ENCODE measurements at places on chromosomes 6 and 20.

DNA sequence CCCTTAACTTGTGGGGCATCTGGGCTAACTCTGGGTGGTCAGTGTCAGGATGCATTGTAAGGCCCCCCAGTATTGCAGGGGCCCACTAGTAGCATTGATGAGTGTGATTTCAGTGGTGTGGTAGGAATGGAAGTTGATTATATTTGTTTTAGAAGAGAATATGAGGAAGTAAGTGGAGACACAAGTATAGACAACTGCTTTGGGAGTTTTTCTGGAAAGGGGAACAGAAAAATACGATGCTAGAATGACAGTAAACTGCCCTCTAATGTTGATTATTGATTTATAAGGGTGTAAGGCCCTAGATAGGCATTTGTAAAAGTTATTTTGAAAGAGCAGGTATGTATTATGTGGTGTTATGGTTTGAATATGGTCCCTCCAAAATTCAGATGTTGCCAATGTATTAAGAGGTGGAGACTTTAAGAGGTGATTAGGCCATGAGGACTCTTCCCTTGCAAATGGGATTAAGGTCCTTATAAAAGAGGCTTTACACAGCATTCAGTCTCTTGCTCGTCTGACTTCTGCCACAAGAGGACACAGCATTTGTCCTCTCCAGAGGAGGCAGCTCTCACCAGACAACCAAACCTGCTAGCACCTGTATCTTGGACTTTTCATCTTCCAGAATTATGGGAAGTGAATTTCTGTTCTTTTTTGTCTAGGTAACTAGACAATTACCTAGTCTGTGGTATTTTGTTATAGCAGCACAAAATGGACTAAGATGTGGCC, 135.9 kb upstream of the DTNBP1 start:
- no peaks in the 10 kb centered on the region for H3K27me3 ChIP-seq
- no peaks in the 10 kb centered on the region for H3K36me3 ChIP-seq

GRCh38 chr6:21731411-21732031, 138.0 kb downstream of the SOX4 start:
- no peak overlapping the region for H3K4me3 ChIP-seq
- no peaks in the 10 kb centered on the region for H3K4me1 ChIP-seq
- H3K36me3 ChIP-seq: no peaks in the 10 kb centered on the region

DNA sequence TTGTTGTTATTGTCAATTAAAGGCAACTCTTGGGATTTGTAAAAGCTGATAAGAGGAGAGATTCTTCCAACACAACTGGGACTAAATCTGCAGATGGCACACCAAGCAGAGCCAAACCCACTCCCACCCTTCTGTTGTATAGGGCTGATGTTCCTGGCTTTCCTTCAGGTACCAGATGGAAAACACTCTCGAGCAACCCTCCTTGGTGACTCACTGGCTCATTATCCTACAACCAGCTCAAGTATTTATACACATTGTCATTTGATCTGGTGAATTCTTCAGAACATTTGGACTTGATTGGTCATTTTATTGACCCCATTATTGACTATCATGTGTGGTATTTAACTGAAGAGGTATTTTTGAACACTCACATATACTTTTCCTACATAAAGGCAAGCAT, 190.3 kb upstream of the PCSK2 start:
- no peaks in the 10 kb centered on the region for H3K36me3 ChIP-seq
- H3K4me3 ChIP-seq: no peak overlapping the region
- no peak for DNase-seq
- H3K4me1 ChIP-seq: no peaks in the 10 kb centered on the region
- no peak overlapping the region for H3K27ac ChIP-seq
- no peaks in the 10 kb centered on the region for H3K27me3 ChIP-seq

- no peak for DNase-seq
- H3K27me3 ChIP-seq: no peaks in the 10 kb centered on the region
- H3K27ac ChIP-seq: no peak overlapping the region
- H3K4me3 ChIP-seq: no peak overlapping the region
- peaks cover 35% of the 10 kb centered on the region for H3K36me3 ChIP-seq
Measured at GRCh38 chr6:7236306-7237209, 76.4 kb downstream of the SSR1 start.

DNA sequence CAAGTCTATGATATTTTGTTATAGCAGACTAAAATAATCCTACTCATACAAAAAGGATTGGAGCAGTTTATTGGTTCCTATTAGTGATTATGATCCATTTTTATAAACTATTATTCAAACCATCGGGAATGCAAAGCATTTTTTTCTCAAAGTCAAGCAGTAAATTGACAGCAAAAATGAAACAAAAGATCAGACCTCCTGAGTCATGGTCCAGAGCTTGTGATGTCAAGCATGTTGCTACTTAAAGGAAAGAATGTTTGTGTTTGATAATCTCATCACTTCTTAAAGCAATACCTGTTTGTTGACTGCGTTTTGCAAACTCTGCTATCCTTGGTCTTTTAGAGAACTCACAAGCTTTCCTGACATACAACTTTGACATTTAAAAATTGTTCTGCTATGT, 204.4 kb downstream of the SAMD5 start:
- H3K4me3 ChIP-seq: no peak overlapping the region
- no peaks in the 10 kb centered on the region for H3K27me3 ChIP-seq
- no peaks in the 10 kb centered on the region for H3K4me1 ChIP-seq
- no peak overlapping the region for H3K27ac ChIP-seq
- no peak for DNase-seq

GRCh38 chr20:57898332-57898731, 188.5 kb upstream of the PMEPA1 start:
- no peak overlapping the region for H3K27ac ChIP-seq
- DNase-seq: no peak
- H3K4me1 ChIP-seq: no peaks in the 10 kb centered on the region
- H3K36me3 ChIP-seq: no peaks in the 10 kb centered on the region
- no peaks in the 10 kb centered on the region for H3K27me3 ChIP-seq
- H3K4me3 ChIP-seq: no peak overlapping the region

DNA sequence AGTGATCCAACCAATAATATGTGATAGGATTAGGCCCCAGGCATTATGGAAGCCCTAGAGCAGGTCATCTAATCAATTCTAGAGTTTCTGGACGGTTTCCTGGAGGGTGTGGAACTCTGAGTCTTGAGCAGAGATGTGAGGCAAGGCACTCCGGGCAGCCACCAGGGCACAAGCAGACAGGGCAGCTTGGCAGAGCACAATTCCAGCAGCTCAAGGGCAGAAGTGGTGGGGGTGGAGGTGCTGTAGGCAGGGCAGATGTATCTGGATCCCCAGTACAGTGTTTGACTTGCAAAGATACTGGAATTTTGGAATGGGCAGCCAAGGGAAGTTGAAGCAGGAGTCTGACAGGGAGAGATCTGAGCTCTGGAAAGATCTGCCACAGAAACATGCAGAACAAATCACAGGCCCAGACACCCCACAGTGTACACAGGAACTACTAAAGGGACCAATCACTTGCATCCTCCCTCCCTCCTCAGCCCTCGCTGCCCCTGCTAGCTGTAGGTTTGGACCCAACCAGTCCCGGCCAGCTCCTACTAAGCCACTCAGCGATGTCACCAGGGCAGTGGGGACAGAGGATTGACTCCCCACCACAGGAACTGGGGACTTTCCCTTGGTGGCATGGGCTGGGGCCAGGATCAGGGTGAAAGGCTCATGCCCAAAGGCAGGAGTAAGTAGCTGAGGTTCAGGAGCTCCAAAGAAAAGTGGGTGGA, 47.0 kb downstream of the TFEB start:
- DNase-seq: no peak
- no peaks in the 10 kb centered on the region for H3K36me3 ChIP-seq
- H3K27me3 ChIP-seq: no peaks in the 10 kb centered on the region
- H3K4me1 ChIP-seq: no peaks in the 10 kb centered on the region
- no peak overlapping the region for H3K27ac ChIP-seq

- H3K27ac ChIP-seq: no peak overlapping the region
- no peak overlapping the region for H3K4me3 ChIP-seq
- DNase-seq: no peak
- H3K4me1 ChIP-seq: no peaks in the 10 kb centered on the region
- no peaks in the 10 kb centered on the region for H3K27me3 ChIP-seq
Measured at GRCh38 chr6:81696524-81696923, 56.0 kb downstream of the TENT5A start.

DNA sequence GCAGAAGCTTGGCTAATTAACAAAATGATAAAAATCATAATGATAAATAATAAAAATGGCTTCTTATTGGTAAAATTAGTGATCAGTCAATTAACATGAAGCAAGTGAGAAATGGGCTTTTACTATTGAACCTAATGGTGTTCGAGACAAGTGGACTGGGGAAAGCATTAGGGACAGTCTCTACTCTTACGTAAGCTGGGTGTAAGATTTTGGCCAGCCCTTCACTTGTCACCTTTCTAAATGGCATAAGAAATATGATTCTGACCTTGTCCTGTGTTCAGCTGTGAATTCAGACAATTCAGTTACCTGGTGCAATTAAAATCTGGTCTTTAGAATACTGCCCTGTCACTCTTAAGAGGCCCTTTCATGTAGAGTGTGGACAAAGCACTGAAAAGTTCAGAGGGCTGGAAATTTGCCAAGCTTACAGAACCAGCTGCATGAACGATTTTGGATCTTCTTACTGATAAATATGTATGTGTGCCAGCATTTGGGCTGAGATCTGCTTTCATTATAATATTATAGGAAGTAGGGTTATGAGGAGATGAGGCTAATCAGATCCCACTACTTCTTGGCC, 115.9 kb downstream of the QRSL1 start:
- no peak for DNase-seq
- H3K4me1 ChIP-seq: no peaks in the 10 kb centered on the region
- H3K27ac ChIP-seq: no peak overlapping the region
- no peak overlapping the region for H3K4me3 ChIP-seq
- no peaks in the 10 kb centered on the region for H3K27me3 ChIP-seq
- H3K36me3 ChIP-seq: no peaks in the 10 kb centered on the region

- no peaks in the 10 kb centered on the region for H3K27me3 ChIP-seq
- no peak overlapping the region for H3K4me3 ChIP-seq
- no peak for DNase-seq
- H3K4me1 ChIP-seq: no peaks in the 10 kb centered on the region
Measured at GRCh38 chr20:9228774-9229450, 160.0 kb downstream of the PLCB4 start.

- DNase-seq: no peak
- no peak overlapping the region for H3K27ac ChIP-seq
- peaks cover 5% of the 10 kb centered on the region for H3K4me1 ChIP-seq
- no peak overlapping the region for H3K4me3 ChIP-seq
- H3K36me3 ChIP-seq: no peaks in the 10 kb centered on the region
- no peaks in the 10 kb centered on the region for H3K27me3 ChIP-seq
Measured at GRCh38 chr20:24999568-24999967, 7.0 kb upstream of the APMAP start.

DNA sequence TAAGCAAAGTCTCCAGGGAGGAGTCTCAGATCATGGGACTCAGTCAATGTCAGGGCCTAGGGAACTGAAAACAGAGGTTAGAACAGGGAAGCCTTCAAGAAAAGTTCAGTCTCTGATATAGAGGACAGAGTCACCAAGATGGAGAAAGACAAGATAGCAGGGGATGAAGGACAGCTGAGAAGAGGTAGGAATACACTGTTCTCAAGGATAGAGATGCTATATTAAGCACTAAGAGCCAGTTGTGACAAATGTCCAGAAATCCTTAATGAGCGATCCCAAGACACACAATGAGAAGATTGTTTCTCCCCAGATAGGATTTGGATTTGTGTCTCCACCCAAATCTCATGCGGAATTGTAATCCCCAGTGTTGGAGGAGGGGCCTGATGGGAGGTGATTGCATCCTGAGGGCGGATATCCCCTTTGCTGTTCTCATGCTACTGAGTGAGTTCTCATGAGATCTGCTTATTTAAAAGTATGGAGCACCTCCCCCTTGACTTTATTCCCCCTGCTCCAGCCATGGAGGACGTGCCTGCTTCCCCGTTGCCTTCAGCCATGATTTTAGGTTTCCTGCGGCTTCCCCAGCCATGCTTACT, 168.2 kb downstream of the AKAP7 start:
- H3K36me3 ChIP-seq: no peaks in the 10 kb centered on the region
- no peaks in the 10 kb centered on the region for H3K4me1 ChIP-seq
- no peak overlapping the region for H3K4me3 ChIP-seq
- no peaks in the 10 kb centered on the region for H3K27me3 ChIP-seq
- H3K27ac ChIP-seq: no peak overlapping the region
- DNase-seq: no peak

DNA sequence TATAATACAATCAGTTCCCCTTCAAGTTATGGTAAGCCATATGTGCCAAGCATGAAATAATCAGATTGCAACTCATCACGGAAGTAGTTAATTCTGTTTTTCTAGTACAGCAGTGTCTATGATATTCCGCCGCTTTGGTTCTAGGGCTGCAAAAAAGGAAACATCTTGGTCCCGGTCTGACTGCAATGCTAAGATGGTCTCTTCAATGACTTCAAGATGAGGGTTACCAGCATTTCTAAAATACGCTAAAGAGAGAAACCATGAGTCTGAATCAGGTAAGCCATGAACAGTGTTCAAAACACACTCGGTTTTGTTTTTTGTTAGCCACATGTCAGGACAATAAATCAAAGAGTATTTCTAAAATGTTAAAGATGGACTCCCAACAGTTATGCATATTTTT, 3.2 kb upstream of the ANKRD60 start:
- DNase-seq: no peak
- no peaks in the 10 kb centered on the region for H3K36me3 ChIP-seq
- H3K4me1 ChIP-seq: peaks cover 5% of the 10 kb centered on the region
- no peak overlapping the region for H3K27ac ChIP-seq
- peaks cover 24% of the 10 kb centered on the region for H3K27me3 ChIP-seq

GRCh38 chr20:17859616-17860232, 108.9 kb downstream of the SNX5 start:
- peaks cover 23% of the 10 kb centered on the region for H3K4me1 ChIP-seq
- H3K27me3 ChIP-seq: no peaks in the 10 kb centered on the region
- no peak for DNase-seq
- H3K27ac ChIP-seq: no peak overlapping the region
- no peak overlapping the region for H3K4me3 ChIP-seq
- H3K36me3 ChIP-seq: no peaks in the 10 kb centered on the region

DNA sequence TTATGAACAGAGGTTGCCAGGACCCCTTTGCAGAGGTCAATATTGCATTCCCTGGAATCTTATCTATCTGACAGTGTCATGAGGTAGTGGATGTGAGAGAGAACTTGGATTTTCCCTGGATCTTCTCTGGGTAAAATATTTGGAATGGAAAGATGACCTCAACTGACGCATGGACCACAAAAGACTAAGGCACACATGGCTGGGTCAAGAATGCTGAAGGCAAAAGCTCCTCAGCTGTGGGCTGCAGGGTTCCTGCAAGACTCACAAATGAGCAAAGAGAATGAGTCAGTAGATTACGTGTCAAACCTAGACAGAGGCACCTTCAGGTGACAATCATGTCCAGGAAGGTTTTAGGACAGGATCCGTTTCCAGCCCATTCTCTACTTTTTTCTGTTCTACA, 484.0 kb downstream of the C6orf118 start:
- no peaks in the 10 kb centered on the region for H3K27me3 ChIP-seq
- DNase-seq: no peak
- no peak overlapping the region for H3K4me3 ChIP-seq
- no peak overlapping the region for H3K27ac ChIP-seq

All from CD4-positive, alpha-beta memory T cell (primary cell).